ENCODE measurements at places on chromosomes 16 and 17.

- DNase-seq, result no peak
Measured at GRCh38 chr17:43219746-43220380, 8.2 kb downstream of the TMEM106A start.

DNA sequence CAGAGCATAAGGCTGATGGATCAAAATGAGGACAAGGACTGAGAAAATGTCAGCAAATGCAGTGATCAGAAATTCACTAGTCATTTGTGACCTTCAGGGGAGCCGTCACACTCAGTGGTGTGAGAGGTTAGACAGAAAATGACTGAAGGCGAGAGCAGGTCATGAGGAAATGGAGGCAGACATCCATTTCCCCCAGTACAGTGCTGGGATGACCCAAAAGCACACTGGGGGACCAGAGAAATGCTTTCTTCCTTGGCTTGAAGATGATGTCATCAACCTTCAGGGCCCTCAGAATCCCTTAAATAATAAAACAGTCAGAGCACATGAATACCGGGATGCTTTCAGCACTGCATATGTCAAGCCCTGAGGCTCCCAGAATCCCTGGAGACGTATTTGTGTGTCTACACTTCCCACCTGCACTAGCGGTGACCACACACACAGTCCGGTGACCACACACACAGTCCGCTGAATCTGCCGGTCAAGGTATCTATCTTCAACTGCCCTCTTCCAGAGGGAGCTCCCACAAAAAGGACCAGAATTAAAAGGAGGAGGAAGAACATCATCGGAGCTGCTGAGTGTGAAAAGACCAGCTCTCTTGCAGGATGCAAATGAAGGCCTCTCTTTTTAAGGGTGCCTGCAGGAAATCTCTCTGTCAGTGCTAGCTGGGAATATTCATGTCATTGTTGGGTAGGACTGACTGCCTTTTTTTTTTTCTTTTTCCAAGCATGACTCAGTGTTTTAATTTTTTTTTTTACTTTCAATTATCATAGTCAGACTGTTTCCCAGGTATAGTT is 8.2 kb downstream of the UBE2O start:
- DNase-seq, result no peak

DNA sequence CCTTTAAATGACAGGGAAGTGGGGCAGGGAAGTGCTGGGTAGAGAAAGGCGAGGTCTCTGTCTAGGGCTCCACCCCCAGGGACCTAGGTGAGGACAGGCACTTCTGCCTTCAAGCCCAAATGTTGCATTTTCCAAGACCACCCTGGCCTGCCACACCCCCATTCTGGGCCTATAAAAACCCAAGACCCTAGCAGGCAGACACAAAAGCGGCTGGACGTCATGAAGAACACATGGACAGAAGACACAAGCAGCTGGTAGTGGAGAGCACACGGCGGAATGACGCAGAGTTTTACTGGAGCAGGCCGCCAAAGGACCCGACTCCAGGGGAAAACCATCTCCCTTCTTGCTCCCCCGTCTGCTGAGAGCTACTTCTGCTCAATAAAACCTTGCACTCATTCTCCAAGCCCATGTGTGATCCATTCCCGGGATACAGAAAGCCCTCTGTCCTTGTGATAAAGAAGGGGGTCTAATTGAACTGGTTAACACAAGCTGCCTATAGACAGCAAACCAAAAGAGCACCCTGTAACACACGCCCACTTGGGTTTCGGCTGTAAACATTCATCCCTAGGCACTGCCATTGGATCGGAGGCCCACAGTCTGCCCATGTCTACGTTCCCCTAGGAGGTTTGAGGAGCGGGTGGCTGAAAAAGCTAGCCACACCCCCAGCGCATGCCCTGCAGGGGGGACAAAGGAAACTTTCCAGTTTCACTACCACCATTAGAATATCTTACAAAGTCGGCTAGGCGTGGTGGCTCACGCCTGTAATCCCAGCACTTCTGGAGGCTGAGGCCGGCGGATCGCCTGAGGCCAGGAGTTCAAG is 622.2 kb upstream of the SALL1 start:
- DNase-seq, result no peak

- no peak for DNase-seq
Measured at GRCh38 chr16:51839727-51840462, 688.8 kb upstream of the SALL1 start.

GRCh38 chr17:47924785-47925677 is 16.3 kb upstream of the PNPO start:
- DNase-seq, result no peak

DNA sequence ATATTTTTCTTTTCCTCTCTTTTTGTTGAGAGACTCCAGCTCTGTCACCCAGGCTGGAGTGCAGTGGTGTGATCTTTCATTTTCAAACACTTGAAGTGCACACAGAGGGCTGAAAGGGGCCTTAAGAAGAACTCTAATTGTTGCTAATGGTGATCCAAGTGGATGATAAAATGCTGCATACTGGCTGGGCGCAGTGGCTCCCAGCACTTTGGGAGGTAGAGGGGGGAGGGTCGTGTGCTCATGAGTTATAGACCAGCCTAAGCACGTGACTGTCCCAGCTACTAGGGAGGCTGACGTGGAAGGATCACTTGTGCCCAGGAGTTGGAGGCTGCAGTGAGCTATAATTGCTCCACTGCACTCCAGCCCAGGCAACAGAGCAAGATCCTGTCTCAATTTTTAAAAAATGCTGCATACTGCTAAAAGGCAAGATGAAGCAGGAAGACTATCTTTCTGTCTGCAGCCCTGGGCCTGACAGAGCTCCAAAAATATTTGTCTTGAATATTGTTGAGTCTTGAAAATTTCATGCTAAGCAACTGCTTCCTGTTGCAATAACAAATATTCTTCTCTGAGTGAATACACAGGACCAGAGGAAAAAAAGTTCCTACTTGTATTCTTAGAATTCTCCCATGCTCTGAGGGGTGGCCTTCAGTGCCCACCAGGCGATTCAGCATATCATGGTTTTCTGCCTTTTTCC is 63.7 kb upstream of the AKTIP start:
- no peak for DNase-seq

DNA sequence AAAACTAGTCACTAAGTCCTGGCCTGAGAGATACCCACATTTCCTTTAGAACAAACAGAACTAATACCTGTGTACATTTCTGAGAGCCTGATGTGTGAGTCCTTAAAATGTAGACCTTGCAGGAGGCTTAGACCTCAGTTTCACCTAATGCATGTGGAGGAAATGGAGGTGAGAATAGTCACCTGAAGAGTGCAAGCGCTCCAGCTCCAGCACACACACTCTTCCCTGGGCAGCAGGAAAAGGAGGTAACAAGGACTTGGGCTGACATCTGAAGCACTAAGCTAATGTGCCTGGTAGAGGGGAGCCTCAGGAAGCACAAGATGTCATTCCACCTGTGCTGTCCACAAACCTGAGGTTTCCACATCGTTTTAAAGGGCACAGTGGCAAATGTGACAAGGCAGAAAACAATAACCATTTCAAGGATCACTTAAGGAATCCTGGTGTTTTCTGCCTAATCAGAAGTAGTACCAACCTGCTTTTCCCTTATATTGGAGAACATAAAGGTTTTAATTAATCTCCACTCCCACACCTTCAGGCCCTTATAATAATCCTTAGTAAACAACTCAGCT is 17.2 kb upstream of the RSL1D1 start:
- no peak for DNase-seq

- no peak for DNase-seq
Measured at GRCh38 chr16:57690782-57691471, 3.7 kb upstream of the DRC7 start.

DNA sequence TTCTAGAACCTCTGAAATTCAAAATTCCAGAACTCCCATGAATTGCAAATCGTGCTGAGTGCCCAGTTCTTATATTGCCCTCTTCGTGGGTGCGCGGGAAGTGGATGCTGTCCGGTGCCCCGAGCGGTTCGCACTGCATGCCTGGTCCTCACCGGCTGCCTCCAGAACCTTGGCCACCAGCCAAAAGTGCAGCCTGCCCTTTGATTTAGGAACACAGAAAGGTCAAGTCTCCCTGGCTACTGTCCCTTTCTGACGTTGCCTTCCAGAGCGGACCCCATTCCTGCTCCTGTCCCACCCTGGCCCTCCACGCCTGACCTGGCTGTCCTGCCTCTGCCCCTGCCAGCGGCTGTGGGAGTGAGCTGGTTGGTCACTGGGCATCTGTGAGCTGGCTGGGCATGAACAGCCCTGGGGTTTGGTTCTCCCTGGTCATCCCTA is 9.7 kb downstream of the NEUROD2 start:
- DNase-seq, result no peak

DNA sequence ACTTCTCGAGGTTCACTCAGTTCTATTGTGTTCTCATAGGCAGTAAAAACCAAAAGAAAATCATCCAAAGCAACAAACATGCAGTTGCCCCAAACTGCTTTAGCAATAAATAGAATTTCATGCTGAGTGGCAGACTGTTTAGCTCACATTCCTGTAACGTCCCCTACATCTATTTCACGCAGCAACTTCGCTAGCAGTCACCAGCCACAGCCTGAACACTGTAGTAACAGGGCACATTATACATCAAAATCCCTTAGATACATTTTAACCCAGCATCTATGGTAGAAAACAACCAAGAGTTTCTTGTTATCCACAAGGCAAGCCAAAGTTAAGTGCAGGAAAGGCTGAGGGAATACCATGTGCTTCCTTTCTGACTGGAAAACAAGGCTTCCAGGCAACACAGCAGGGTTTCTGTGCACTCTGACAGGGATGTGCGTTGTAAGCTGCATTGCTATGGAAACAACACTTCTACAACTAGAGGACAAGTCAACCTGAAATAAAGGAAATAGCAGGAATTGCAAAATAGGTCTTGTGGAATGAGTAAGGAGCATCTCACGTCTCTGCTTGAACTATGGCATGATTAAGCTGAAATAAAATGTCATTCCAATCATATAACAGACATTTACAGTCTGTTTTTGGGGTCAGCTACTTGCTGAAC is 55.4 kb downstream of the CFDP1 start:
- peak; percentile 92 for DNase-seq

DNA sequence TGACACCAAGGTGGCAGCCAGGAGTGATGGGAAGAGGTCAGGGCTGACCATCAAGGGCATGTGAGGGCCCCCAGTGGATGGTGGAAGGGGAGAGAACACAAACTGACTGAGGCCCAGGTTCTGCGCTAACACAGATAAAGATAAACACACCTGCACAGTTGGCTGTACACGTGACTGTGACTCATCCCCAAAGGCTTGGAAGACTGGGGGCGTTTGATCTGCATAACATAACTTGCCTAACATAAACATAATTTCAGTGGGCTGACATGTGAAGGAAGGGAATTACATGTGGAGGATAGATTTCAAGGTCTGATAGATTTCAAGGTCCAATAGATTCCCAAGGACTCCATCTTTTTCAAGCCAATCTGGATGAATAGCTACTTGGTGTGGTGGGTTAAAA is 100.9 kb upstream of the TNRC6C start:
- no peak for DNase-seq

Data from fibroblast of the conjunctiva (primary cell).